ENCODE measurements at places on chromosomes 6 and 20. TPM values are rescaled to one million over a fixed set of nuclear protein-coding genes. Genes with fewer than 3 reads are reported as not detected.

- H3K4me3 ChIP-seq = no peak overlapping the region
- DNase-seq = no peak
- peaks cover 59% of the 10 kb centered on the region for H3K27me3 ChIP-seq
Measured at GRCh38 chr6:37535759-37536490, 36.2 kb upstream of the CCDC167 start.

Gene PGK2
- polyA plus RNA-seq = not detected

DNA sequence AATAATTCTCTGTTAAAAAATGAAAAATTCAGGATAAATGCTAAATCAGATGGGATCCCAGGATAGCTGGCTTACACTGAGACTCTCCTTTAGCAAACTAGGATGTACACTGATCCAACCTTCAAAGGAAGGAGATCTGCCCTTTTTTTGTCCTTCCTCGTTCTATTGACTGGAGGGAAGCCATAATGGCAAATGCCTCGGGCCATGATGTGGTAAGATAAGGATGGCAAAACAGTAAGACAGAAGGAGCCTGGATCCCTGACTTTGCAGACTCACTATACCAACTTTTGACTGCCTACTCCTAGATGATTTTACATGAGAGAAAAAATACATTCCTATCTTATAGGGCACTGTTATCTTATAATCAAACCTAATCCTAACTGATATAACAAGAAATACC, 156.9 kb upstream of the BEND3 start:
- no peak overlapping the region for H3K27ac ChIP-seq
- DNase-seq = no peak
- H3K4me1 ChIP-seq = no peaks in the 10 kb centered on the region
- H3K4me3 ChIP-seq = no peak overlapping the region

Gene PRRT1
- polyA plus RNA-seq = not detected

DNA sequence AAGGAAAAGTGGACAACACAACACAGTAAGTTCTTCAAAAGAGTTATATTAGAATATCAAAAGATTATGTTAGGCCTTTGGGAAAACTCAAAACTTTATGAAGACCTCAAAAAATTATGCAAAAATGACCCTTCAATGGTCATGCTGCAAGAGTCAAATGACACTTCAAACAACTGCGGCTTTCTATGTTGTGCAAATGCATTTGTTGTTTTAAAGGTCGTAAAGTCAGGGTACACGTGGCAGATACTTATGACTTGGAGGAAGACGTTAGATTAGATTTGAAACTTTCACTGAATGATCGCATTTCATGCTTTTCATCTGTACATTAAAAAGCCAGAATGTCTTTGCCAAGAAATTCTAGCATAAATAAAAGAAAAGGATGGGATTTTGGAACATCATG, 31.4 kb downstream of the BCAS1 start:
- H3K27ac ChIP-seq = no peak overlapping the region
- no peaks in the 10 kb centered on the region for H3K36me3 ChIP-seq

Gene NOTCH4
- 5.2 TPM for polyA plus RNA-seq

DNA sequence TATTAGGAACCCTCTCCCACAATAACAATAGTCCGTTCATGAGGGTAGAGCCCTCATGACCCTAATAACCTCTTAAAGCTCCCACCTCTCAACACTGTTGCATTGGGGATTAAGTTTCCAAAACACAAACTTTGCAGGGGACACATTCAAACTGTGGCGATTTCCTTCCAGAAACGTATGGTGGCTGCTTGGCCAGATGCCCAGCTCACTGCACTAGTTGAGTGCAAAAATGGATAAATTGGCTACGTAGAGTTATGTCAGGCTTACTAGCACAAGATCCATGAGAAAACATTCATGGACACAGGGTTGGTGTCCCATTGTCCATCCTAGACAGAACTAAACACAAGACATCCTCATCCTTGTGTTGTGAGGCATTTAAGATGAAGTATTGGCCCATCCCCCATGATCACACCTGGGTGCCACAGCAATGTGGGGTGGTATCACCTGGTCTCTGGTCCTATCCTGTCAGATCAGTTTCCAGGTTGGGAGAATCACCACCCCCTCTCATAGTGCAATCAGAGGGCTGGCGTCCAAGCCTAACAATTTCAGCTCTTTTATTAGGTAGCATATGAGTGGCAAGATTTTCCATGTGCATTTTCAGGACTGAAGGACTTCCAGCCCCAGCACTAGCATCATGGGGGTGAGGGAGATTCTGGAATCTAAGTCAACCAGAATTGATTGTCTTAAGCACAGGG, 63.4 kb upstream of the ELOVL5 start:
- no peak overlapping the region for H3K4me3 ChIP-seq
- no peak overlapping the region for H3K27ac ChIP-seq
- no peak for DNase-seq

Data from CD14-positive monocyte (primary cell).